Natural killer cell (primary cell): ENCODE measurements at places on chromosomes 16 and 17. TPM values are rescaled to one million over a fixed set of nuclear protein-coding genes. Genes with fewer than 3 reads are reported as not detected.

DNA sequence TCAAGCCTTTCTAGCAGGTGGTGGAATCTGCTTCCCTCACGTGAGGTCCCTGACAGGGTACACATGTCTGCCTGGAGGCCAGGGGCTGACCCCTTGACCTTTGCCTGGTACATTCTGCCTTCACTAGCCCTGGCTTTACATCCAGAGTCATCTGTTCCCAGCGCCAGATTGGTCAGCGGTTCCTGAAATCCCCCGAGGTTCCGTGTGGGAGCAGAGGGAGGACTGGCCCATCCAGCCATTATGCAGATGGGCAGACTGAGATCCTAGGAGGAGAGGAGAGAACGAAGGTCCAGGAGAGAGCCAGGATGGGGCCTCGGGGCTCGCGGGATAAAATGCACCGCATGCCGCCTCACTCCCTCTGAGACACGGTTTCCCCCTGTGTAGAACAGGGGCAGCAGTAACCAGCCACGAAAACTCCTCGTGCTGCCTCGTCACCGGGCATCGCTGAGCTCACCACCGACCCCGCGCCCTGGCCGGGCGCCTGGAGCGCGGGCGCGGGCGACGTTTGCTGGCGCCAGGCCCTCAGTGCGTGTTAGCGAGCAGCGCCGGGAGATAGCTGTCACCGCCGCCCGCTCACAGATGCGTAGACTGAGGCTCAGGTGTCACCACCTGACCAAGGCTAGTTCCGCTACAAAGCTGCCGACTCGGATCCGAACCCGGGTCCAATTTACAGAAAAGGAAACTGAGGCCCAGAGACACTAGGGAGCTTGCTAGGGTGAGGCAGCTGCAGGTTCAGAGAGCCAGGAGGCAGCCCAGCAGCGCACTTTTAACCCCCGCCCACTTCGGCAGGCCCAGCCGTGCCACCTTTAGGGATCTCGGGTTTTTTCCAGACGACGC lies 811 bp upstream of the MAP2K3 start:
- DNase-seq = no peak

- DNase-seq = no peak
These were observed 20.7 kb downstream of the CD7 start for GRCh38 chr17:82296511-82297279.

SLC5A10 gene
- not detected for total RNA-seq

DNA sequence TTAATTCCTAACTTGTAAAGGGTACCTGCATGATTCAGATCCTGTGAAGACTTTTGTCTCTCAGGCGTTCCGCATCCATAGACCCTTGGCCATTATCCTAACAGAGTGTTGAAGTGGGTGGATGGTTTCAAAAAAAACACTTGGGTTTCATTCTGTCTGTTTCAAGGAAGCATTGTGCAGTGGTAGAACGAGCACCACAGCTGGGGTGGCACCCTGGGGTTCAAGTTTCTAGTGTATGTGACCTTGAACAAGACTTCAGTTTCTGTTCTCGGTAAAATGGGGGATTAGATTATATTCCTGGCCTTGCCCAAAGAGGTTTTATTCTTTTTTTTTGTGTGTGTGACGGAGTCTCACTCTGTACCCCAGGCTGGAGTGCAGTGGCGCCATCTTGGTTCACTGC lies 74.3 kb downstream of the MSI2 start:
- no peak for DNase-seq

SYT17 gene
- 1.6 TPM for total RNA-seq

OR1E1 gene
- not detected for total RNA-seq

GRCh38 chr17:53629188-53629587 lies 193.5 kb upstream of the KIF2B start:
- DNase-seq = no peak

KCNJ2 gene
- not detected for total RNA-seq

- DNase-seq = no peak
These were observed 184.7 kb downstream of the COPRS start for GRCh38 chr17:31674305-31674704.

TSPAN10 gene
- total RNA-seq = 0.35 TPM

DNA sequence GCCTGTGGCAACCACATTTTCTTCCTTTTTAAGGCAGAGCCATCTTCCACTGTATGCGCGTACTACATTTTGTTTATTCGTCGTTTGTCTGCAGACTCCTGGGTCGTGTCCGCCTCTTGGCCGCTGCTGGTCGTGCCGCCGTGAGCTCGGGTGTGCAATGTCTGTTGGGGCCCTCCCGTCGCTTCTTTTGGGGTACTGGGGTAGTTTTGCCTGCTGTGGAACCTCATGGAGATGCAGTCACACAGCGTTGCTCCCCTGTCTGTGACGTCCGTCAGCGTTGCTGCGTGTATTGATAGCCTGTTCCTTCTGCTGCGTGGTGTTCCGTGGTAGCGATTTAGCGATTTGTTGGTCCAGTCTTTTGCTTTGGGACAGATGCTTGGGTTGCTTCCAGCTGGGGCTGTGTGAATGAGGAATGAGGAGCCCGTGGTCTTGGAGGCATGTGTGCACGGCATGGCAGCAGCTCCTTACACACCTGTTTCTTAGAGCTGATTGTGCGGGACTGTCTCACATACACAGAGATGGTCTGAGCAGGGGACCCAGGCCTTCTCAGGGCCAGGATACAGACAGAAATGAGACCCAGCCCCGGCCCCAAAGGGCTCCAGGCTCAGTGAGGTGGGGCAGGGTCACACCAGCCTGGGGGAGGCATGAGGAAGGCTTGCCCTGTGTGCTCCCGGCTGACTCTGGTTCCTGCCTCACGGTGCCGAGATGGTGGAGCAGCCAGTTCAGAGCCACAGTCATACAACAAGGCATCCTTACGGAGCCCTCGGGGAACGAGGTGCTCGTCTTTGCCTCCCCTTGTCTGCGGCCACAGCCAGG lies 78.4 kb upstream of the GSE1 start:
- no peak for DNase-seq
